ENCODE measurements at places on chromosomes 3 and 15.
A peak's percentile ranks its signal among the peaks of the same experiment; 100 is the strongest.

- no peak for DNase-seq
Observed at GRCh38 chr3:12154151-12154550, 4.6 kb downstream of the TIMP4 start.

DNA sequence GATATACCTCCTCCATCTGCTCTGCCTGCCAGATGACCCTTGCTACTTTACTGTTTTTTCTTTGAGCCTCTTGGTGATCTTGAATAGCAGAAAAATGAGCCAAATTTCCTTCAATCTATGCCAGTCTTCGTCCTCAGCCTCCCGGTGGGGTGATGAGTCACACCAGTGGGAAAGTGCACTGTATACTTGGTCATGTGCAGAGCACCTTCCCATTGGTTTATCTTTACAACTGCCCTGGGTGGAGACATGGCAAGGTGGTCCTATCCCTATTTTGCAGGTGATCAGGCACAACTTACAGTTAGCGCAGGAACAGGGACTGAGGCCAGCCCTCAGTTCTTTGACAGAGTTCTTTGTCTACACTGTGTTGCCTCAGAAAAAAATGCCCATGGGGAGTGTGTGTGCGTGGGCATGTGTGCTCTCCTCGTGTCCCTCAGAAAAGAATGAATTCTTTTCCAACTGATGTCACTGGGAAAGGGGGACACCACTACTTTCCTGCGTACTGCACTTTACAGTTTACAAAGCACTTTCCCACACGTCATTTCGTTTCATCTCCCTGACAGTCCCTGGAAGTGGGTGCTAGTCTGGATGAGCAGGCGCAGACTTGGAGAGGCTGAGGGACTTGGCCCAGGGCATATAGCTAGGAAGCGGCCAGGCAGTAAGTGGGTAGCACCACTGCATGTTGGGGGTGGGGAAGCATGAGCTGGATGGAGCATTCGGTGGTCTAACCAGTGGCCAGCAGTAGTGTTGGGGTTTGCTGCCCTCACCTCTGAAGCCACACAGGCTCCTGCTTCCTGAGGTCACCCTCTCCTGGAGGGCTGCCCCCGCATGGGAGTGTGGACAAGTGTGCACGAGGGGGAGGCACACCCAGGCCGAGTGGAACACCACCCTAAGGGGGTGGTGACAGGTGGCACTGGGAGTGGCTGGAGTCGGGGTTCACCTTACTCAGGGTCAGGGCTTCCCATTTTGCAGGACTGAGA, 24.1 kb downstream of the SMAD3 start:
- no peak for DNase-seq

- DNase-seq: no peak
Observed at GRCh38 chr15:100531823-100532327, 3.1 kb upstream of the CERS3 start.

DNA sequence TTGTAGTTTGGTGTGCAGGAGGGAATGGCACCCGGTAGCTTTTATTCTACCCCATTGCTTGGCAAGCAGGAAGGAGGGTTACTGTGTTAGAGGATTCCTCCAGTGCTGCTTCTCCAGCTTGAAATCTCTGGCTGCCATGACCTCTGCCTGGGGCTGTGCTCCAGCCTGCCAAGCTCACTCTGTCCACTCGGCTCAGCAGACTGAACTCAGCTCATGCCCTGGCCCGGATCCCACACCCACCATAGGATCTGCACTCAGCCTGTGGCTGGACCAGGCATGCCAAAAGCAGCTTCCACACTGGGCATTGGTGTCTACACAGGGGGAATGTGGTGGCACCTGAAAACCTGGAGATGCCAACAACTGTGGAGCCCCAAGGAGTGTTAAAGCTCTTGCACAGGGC, 26.3 kb downstream of the CLDN16 start:
- no peak for DNase-seq

DNA sequence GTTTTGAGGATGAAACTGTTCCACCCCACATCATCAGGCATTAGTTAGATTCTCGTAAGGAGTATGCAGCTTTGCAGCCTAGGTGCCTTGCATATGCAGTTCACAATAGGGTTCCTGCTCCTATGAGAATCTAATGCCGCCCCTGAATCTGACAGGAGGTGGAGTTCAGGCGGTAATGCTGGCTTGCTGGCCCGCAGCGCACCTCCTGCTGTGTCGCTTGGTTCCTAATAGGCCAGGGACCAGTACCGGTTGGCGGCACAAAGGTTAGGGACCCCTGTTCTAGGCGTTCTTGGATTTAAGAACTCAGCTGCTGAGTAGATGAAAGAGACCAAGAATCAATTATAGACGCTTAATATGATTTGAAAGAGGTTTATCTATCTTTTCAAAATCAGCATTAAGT, 595.4 kb downstream of the CADM2 start:
- DNase-seq: no peak

DNA sequence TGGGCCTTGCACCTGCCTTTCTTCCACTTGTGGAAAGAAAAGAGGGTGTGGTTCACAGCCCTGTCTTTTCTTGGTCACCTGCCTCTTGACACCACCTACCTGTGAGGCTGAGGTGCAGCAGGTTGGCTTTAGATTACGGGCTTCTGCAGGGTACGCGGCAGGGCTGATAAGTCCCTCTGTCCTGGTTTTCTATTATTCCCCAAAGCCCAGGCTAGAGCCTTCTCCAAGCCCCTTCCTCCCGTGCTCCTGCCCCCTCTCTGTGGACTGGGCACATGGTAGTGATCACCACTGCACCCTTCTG, 44.8 kb upstream of the HACD2 start:
- no peak for DNase-seq

DNA sequence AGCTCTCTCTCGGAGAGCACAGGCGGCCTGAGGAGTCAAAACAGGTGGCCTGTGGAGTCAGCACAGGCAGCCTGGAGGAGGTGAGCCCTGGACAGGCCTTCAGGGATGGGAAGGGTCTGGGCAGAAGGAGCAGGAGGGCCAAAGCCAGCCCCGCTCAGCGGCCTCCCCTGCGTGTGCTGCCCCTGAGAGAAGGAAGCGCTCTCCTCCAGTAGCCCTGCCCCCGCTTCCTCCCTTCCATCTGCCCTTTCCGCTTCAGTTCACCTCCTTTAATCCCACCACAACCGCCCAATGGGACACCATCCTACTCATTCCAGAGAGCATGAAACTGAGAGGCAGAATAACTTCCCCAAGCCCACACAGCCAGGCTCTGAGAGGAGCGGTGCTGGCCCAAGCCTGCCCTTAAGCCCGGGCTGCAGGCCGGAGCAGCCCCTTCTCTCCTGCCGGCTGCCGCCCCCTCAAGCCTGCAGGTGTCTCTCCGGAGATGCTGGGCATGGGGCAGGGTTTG, 3.2 kb upstream of the NR2E3 start:
- no peak for DNase-seq

GRCh38 chr15:57635300-57635909, 43.7 kb downstream of the MYZAP start:
- no peak for DNase-seq

GRCh38 chr3:72969766-72970165, 26.8 kb upstream of the PPP4R2 start:
- no peak for DNase-seq

DNA sequence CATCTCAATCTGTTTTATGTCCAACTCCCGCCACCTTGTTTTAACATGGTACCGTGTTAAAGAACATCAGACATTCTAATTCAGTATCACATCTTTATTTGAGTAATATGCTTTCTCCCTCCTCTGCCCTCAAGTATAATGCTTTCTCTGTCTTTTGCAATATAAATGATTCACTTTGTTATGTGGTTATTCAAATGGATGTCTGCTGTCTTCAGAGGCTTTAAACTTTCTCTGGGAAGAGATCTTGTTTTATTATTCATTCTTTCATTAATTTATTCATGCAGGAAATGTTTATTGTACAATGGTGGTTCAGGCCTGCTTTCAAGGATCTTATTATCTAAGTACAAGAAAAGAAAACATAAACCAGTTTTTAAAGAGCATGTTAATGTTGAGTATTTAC, 57.1 kb downstream of the RAP2B start:
- DNase-seq: peak; percentile 15

- DNase-seq: peak; percentile 67
Observed at GRCh38 chr15:95259513-95259912, 1028.2 kb downstream of the MCTP2 start.

DNA sequence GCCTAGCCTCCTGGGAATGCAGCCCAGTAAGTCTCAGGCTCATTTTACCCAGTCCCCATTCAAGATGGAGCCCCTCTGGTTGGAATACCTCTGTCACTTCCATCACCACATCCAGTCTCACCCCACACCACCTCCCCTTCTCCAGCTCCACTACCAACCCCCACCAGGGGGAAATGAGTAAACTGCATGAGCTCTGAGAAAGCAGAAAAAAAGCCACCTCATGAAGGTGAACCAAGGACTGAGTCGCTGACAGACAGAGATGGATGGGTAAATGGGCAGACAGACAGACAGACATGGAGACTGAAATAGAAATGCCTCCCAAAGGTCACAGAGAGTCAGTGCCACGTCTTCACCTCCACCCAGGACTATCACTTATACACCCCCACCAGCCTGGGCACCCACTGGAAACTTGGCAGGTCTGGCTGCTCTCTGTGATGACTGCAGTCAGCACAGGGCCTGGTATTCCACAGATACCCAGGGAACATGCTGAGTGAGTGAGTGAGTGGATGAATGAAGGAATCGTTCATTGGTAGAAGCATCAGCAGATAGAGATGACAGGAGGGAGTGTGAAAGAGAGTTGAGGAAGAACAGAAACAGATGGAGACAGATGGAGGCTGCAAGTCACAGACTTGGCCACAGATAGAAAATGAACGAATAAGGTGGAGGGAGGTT, 4.9 kb upstream of the LOXL1 start:
- no peak for DNase-seq

DNA sequence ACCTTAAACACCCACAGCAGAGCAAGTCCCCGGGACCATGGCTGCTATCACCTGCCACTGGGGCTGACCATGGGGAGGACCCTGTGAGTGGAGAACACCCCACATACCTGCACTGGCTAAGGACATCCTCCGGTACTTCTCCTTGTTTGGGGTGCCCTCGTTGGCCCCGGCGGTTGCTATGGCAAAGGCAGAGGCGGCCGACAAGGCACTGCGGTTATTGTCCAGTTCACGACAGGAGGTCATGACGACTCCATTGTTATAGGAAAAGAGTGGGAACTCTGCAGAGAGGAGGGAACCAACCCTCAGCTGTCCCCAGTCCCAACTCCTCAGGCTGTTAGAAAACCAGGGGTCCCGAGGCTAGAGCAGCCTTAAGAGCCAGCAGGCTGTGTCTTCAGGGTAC, 54.8 kb upstream of the CTSH start:
- no peak for DNase-seq

DNA sequence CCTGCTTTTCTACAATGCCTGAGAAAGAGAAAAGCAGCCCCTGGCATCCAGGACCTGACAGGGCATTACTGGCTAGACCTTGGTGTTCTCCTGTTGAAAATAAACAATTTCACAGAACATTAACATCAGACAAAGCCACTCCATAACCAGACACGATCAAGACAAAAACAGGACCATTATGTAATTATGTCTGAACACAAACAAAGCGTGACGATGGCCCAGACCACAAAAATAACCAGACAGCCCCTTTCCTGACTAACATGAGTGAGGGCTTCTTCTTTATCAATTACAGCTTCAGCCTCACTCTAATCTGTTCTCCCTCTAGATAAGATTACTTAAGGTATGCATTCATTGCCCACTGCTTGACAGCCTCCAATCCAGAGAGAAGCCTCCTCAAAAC, 172.7 kb upstream of the LMCD1 start:
- DNase-seq: no peak

GRCh38 chr3:130442284-130442683, 74.7 kb upstream of the COL6A6 start:
- no peak for DNase-seq

DNA sequence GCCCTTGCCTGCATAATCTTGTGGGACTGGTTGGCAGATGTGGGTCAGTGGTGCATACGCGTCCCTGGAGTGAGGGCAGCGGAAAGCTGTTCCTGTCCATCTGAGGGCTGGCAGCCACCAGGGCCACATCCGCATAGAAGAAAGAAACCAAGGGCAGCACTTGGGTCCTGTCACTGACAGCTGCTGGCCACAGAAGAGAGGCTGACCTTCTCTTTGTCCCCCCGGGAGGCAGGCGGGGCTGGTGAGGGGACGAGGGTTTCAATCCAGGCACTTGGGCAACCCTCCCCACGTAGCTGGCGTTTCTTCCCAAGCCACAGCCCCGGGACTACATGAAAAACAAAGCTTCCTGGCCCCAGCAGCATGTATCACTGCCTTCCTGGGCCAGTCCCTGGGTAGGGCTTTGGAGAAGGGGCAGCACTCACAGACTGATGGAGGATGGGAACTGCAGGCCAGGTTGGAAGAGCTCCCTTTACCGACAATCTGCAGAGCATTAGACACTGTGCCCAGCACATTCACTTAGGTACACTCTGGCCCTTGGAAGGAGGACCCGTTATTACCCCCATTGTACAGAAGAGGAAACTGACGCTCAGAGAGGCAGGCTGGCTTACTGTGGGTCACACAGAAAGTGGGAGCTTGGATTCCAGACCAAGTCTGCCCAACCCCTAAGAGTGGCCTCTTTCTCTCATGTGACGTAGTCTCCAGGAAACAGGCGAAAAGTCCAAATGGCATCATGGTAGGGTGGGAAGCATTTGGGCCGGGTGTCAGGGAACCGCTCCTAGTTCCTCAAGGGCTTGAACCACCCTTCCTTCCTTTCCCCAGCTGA, 78.8 kb upstream of the SLC6A6 start:
- no peak for DNase-seq

DNA sequence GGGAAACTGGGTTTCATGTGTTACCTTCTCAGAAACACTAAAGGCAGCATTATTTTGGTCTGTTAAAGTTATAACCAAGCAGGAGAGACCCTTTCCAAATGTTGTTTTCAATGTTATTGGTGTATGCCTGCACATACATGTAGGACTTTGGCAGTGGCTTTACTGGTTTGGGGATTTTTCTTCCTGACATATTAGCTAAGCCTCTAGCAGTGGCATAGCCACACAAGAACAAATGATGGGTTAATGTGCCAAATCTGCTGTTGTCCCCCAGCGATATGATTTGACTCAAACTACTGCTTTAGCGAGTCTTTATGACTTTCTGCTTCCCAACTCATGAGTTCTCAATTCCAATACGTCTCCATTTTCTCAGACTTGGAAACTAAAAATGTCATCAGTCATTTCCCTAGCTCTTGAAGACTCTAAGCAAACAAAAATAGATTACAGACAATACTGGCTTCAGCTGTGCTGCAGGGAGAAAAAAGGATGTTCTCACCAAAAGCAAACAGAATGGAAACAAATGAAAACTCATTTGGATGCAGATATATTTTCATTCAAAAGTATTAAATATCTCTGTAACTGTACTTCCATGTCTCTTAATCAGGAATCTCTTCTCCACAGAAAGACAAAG, 29.6 kb downstream of the TPM1 start:
- no peak for DNase-seq

- DNase-seq: no peak
Observed at GRCh38 chr3:557972-558371, 361.4 kb downstream of the CHL1 start.

DNA sequence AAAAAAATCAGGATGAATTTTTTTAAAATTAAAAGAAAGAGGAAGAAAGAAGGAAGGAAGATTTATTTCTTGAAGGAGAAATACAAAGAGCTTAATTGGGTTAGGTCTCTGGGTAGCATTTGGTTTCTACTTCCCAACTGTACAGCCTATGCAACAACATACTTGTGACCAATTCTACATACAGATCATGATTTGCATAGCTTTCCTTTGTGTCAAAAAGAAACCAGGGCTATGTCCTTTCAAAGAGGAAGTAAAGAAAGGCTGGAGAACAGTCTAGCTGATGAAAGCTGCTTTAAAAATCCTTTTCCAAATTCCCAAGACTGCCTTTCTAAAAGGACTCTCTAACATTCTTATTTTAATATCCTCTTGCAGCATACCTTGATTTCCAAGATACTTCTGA, 6.1 kb upstream of the HGD start:
- DNase-seq: peak; percentile 48

- no peak for DNase-seq
Observed at GRCh38 chr3:187621881-187622280, 48.3 kb downstream of the SST start.

- no peak for DNase-seq
Observed at GRCh38 chr3:18223974-18224373, 201.2 kb downstream of the SATB1 start.
